Effector CD4-positive, alpha-beta T cell (primary cell): ENCODE measurements at places on chromosomes 12 and 14.

DNA sequence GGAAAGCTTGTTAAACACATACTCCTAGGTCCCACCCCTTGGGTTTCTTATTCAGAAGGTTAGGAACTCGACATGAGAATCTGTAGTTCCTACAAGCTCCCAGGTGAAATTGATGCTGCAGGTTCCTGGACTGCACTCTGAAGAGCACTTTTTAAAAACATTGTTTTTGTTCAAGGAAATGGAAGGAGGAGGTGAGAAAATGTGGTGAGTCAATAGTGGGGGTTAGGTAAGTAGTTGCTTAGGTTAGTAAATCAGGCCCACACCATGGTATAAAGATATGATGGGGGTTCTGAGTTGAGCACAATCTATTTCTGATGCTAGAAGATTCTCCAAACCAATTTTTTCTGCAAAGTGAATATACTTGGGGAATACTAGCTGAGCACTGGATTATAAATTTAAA, 450.3 kb downstream of the CCDC91 start:
- DNase-seq = no peak

DNA sequence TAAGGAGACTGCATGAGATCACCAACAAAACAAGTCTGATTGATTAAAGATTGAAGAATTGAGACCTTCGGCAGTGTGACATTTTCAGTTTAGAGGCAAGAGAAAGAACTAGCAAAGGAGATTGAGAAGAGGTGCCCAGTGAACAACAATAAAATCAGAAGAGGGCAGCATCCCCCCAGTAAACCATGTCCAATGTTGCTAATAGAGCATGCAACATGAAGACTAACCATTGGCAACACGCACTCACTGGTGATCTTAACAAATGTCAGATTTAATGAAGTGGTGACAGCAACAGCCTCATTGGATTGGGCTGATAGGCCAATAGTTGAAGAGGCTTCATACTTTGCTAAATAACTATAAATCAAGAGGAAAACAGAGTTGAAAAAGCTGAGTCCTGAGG, 20.7 kb upstream of the TAS2R14 start:
- DNase-seq = no peak

- no peak for DNase-seq
Measured at GRCh38 chr12:2258025-2258424, 205.2 kb downstream of the CACNA1C start.

DNA sequence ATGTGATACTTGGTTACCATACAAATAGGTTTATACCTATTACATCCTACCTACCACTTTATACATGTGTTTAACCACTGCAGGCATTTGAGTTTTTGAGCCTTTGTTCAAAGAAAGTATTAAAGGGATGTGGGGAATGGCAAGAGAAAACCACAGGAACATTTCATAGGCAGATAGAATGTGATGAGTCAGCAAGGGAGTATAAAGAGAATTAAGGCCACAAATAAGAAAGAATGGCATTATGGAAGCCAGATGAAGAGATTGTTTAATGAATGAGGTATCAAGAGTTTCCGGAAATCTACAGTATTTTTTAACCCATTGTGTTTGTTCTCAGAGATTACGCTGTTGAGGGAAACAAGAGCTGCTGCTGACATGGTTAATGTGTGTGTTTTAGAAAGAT, 66.9 kb downstream of the METTL25 start:
- DNase-seq = no peak

DNA sequence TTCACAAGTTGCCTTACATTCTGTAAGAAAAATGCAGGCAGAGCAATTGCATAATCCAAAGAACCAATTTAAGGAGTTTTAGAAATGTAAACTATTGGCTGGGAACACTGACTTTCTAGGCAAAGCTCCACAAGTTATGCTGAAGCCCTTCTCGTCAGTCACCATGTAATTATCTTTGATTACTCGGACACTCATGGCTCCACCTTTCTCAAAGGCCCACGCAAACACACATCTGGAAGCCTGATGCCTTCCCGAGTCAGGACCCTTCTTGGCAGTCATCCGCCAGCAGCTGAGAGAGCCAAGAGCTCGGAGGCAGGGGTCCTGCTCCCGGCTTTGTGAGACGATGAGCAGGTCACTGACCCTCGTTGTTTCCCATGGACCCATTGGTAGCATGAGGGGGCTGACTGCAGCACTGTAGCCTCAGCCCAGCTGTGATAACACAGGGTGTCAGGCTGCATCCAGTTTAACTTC, 202.2 kb downstream of the TMEM132D start:
- DNase-seq = no peak

DNA sequence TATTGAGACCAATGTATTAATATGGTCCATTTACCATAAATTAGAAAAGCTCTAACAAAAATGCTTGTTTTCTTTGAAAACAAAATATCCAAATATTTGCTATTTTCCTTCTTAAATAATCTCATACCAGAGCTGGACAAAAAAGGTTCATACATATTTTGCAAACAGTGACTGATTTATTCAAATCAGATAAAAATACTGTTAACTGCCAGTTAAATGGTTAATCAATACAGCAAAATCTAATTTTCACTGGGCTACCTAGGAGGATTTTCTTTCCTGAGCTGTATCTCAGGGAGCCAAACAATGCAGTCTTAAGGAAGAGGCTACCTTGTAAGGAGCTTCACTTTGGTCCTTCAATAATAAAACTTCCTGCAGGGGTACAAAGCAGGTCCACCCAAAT, 2.0 kb downstream of the FERMT2 start:
- no peak for DNase-seq

DNA sequence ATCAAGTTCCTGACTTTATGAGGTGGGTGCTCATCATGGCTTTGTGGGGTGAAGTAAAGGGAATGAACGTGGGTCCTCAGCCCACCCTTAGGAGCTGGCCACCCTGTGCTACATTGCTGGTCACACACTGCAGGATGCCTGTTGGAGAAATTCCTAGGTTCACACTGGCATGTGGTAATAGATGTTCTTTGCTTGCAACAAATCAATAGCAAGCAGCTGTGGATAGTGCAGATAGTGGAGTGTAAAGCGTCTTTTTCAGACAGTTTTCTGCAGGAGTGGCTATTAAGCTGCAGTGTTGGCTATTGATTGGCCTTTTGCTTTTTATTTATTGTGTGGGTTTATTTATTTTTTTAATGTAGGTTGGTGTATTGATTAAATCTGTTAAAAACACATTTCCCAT, 822.7 kb downstream of the NRXN3 start:
- no peak for DNase-seq

DNA sequence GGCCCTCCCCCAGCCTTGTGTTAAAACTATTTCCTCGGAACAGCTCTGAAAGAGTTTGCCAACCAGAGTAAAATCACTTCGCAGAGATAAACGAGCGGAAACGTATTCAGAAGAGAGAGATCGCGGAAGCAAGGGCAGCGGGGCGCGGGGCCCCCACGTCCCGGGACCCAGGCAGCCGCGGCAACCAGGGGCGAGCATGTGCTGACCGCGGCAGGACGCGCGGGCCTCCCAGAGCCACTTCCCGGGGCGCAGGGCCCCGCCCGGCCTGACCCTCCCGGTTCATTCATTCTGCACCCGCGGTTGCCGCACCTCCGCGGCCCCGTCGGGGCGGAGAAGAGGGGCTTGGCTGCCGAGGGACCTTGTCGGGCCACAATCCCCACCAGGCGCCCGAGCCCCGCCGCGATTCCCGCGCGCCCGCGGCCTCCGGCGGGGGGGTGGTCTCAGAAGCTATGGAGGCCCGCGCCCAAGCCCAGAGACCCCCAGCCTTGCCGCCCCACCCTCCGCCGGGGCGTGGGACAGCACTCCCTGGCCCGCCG, 598 bp downstream of the UBE2N start:
- peak; percentile 30 for DNase-seq

GRCh38 chr12:119235197-119235751, 56.5 kb downstream of the HSPB8 start:
- DNase-seq = no peak

DNA sequence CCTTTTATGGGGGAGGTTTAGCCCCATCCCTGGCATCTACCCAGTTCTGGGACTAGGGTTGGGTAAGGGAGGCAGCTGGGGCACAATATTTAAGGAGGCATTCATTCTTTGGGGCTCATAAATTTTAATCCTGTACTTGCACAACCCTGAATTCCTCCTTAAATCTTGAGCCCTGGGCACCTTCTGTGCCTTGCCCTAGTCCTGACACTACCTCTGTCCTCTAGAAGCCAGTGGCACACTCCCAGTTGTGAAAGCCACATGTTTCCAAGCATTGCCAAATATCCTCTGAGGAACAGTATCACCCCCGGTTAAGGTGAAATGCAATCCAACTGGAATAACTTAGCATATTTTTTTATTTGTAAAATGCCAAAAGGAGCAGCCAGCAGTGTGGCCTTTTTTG, 36.6 kb downstream of the SLC16A7 start:
- DNase-seq = no peak

GRCh38 chr12:14554281-14555007, 13.2 kb downstream of the PLBD1 start:
- DNase-seq = no peak
